ENCODE measurements at places on chromosomes 12 and 14.

- no peak for DNase-seq
Measured at GRCh38 chr14:80213602-80214001, 2.3 kb upstream of the DIO2 start.

GRCh38 chr12:50050410-50051098, 6.8 kb upstream of the ASIC1 start:
- no peak for DNase-seq

- no peak for DNase-seq
Measured at GRCh38 chr12:54415221-54415929, 3.7 kb downstream of the ITGA5 start.

GRCh38 chr12:127590868-127591267, 676.1 kb upstream of the TMEM132C start:
- DNase-seq, result no peak

GRCh38 chr14:96940009-96940408, 142.8 kb downstream of the VRK1 start:
- DNase-seq, result no peak

DNA sequence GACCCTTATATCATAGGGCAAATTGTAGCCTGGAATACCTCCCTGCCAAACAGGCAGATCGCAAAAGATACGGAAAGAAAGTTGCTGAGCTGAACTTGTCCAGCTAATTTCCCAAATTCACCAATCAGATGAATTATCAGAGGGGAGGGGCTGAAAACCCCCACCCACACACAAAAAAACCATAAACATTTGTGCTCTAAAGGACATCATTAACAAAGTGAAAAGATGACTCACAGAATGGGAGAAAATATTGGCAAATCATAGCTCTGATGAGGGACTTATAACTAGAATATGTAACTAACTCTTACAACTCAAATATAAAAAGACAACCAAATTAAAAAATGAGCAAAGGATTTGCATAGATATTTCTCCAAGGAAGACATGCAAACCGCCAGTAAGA, 36.3 kb downstream of the PTHLH start:
- DNase-seq, result no peak

- no peak for DNase-seq
Measured at GRCh38 chr14:89117012-89117411, 292.6 kb downstream of the TTC8 start.

DNA sequence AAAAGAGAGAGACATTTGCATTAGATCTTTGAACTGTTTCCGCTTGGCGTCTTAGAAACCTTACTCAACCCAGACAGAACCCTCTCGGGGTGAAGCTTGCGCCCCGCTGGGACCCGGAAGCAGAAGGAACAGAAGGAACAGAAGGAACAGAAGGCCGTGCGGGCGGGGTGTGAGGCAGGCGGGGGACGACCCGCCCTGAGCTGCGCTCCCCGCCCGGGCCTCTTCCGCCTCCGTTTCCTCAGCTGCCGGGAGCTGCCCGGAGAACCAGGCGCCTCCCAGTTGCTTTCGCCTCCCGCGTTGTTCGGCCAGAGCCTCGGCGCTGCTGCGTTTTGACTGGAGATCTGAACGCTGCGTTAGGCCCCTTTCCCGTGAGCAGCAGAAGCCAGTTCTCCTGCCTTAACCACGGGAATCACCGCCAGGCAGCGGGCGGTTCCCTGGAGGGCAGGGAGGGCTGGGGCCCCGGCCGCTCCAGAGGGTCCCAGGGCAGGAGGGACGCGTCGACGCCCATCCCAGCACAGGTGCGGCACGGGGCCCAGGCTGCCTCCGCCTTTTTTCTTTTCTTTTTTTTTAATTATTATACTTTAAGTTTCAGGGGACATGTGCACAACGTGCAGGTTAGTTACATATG, 19.3 kb upstream of the MMP17 start:
- DNase-seq, result no peak

GRCh38 chr14:50974118-50974517, 29.8 kb upstream of the PYGL start:
- no peak for DNase-seq

- DNase-seq, result no peak
Measured at GRCh38 chr12:106600503-106600902, 17.7 kb downstream of the RFX4 start.

DNA sequence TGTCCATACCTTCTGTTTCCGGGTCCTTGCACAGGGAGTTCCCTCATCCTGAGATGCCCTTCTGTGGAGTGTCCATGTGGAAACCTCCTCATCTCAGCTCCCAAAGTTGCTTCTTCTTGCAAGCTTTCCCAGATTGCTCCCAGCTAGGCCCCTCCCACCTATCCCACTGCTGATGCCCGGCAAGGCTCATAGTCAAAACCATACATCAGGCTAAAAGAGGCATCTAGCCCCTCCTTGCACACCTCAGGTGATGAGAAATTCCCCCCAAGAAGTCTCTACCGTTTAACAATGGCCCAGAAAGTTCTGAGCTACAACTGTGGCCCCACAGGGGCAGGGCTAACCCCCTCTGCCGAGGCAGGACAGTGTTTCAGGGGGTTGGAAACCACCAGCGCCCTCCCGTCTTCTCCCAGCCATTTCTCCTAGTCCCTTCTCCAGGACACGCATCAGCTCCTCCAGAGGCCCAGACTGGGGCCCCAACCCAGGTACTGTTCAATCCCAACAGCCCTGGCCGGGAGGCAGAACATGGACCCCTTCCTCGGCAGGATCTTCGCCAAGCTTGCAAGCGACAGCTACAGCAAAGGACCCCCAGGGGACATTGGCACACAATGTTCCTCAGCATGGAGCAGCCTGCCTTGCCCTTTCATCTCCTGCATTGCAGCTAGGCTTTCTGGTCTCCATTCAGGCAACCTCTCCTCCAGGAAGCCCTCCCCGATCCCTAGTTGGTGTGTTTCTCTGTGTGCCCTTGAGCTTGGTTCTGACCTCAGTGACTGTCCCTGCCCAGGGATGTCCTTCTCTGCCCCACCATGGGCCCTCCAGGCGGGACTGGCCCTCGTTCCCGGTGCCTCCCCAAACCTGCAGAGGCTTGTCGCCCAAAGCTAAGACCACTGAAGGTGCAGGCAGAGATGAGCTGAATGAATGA, 4.5 kb upstream of the BEGAIN start:
- DNase-seq, result no peak

DNA sequence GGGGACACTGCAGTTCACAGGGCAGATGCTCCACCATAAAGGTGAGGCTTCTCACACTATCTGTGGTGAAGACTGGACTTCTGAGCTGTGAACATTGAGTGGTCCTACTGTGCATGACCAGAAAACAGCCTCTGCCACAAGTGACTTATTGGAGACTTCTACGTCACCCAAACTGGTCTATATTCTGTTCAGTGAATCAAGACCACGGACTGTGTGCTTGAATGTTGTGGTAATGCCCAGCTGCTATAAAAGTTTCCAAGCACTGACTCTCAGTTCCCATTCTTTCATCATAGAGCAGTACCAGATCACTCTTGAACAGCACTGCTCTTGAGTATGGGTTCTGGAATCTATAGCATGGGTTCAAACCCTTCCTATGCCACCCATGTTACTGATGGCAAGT, 4.8 kb upstream of the PLEK2 start:
- no peak for DNase-seq

- DNase-seq, result no peak
Measured at GRCh38 chr12:96121271-96121711, 72.9 kb upstream of the ELK3 start.

DNA sequence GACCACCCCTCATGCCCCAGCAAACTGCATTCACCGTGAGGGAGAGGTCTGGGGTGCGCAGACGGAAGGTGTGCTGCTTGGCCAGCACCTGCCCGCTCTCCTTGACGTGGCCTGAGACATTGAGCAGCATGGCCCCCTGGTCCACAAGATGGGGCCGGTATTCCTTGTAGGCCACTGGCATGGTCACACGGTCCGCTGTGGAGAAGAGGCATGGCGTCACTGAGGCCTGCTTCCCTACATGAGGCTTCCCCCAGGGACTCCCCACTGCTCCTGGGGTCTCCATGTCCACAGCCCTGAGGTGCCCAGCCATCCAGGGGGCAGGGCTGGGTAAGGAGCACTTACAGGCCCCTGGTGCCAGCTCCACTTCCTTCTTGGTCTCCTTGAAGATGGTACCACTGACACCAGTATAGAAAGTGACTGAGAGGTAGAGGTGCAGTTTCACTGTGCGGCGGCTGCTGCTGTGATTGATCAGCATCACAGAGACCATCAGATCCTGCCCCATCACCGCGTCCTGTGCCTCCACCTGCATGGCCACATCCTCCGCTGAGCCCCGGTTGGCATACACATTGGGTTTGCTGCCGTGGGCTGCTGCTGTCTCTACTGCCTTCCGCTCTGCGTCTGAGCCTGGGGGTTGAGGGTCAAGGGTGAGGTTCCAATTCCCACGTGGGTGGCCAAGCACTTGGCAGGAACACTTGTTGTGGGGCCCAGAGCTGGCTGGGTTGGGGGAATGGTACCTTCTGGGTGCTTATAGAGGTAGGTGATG, 8.2 kb downstream of the TGM1 start:
- DNase-seq, result no peak

DNA sequence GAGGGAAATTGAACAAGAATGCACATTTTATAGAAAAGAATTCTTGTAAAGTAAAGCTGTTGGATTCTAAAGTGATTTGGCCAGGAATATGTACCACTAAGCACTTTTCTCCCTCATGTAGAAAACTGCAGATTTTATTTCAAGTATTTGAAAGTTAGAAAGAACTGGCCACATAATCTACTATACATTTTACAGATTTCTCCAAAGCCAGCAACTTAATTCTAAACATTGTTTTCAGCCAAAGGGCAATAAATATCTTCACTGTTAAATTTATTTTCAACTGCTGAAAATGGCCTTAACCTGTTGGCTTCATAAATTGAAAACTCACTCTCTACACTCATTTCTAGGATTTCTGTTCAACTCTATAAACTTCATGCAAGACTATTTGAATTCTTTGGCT, 15.6 kb upstream of the KERA start:
- no peak for DNase-seq

DNA sequence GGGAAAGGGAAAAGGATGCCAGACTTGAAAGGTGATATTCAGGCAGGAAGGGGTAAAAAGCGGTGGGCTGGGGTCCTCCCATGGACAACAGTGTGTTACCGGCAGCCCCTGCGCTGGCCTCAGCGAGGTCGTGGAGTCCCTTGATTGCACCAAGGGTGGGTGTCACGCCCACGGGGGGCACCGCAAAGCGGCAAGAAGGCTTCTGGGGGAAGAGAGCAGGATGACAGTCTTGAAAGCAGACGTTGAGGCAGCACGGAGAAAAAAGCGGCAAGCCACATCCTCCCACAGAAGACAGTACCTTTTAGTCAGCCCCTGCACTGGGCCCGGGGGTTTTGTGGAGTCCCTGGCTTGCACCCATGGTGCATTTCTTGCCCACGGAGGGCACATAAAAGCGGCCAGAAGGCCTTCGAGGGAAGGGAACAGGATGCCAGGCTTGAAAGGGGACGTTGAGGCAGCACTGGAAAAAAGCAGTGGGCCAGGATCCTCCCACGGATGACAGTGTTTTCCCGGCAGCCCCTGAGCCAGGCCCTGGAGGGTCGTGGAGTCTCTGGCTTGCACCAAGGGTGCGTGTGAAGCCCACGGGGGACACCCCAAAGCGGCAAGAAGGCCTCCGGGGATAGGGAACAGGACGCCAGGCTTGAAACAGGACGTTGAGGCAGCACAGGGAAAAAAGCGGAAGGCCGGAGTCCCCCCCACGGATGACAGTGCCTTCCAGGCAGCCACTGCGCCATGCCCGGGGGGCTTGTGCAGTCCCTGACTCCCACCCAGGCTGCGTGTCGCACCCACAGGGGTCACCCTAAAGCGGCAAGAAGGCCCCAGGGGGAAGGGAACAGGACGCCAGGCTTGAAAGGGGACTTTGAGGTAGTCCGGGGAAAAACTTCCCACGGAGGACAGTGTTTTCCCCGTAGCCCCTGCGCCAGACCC, 162.2 kb upstream of the ALG10B start:
- no peak for DNase-seq

DNA sequence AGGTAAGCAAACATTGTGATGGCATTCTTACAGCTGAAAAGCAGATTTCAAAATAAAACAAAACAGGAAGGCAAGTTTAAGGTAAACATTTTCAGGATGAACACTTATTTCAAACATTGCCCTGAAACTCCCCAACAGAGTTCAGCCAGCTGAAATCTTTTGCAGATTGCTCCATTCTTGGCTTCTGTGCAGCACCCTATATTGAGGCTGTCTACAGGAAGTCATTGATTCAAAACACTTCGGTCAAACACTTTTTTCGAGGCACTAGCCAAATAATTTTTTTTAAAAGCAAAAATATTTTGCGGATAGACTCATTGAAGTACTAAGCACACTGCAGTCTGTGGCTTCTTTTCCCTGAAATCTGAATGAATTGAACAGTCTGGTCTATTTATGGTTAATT, 318.1 kb upstream of the PDE3A start:
- no peak for DNase-seq

All from GM06990 (cell line).